GM12892 (cell line): ENCODE measurements at places on chromosomes 4 and X.

DNA sequence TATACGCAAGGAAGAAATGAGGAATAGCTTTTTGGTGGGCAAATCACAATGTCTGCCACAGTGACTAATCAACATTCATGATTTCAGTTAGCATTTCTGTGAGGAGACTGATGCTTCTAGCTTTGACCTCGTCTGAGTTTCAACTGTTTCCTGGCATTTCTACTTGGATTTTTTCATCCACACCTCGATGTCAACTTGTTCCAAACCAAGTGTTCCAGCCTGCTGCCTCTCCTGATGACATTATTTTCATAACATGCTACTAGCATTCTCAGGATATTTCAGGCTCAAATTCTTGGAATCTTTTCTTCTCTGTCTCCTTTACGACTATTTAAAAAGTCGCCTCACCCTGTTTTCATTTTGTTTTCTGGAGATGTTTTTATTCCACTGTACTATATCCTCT lies 90.3 kb upstream of the TEX13D start:
- no peak for DNase-seq

DNA sequence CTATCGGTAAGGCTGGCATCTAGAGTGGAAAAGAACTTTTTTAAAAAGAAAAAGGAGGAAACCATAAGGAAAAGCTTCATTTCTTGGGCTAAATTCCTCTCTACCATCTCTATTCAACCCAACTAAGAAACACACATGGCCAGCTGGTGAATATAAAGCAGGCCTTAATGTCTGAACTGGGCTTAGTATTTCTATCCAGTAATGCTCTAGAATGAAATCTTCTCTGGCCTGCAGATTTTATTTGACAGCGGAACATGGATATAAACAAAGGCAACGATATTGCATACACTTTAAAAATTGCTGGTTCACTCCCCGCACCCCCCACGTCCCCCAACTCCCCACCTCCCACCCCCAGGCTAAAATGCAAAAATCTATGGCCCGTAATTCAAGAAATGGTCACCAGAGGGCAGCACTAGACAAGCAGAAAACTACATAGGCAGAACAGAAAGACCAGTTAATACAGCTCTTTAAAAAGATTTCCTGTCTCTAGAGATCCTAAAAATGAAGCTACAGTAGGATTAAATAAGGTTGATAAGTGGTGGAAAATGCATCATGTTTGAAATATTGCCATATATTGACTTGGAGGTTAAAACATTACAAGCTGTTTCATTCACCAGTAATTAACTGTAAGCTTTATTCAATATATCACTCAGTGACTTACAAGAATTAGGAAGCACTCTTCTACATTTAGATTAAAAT lies 155.2 kb upstream of the GALNT7 start:
- no peak for DNase-seq

DNA sequence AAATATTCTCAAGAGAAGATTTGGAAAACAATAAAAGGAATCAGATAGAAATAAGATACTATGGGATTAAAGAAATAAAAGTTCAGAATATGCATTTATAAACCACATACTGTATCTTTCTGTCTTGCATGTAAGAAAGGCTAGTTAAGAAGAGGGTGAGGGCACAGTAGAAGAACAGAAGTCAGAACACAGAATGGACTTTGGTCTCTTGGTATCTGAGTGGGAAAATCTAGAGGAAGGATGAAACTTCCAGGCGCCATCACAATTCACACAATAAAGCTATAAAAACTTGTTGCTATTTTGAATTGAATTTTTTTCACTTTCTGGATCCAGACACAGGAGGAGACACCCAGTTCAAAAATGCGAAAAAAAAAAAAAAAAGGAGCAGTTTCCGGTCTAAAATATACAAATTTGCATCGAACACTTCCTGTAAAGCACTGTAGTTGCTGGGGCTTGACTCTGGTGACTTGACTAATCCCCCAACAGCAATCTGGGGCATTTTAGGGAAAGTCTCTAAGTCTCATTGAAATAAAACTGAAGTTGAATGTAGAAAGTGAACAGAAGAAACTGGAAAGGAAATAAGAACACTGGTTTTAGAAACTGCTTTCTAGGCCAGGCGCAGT lies 8.1 kb upstream of the NAAA start:
- no peak for DNase-seq

GRCh38 chr4:8914461-8915171 lies 43.0 kb upstream of the HMX1 start:
- peak; percentile 5 for DNase-seq

GRCh38 chr4:145860897-145861296 lies 77.7 kb downstream of the ZNF827 start:
- DNase-seq: no peak

DNA sequence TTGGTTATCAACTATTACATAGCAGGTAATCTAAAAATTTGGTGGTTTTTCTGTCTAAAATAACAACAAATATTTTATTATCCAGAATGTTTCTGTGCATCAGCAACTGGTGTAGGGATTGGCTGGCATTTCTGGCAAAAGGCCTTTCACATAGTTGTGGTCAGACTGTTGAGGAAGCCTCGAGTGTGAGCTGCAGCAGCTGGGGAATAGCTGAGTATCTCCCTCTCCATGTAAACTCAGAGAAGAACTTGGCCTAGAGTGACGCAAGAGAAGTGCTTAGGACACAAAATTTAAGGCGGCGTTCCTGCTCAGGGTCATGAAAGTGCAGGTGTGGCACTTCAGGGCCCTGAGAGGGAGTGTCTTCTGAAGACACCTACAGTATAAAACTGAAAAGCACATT lies 558.9 kb downstream of the SPOCK3 start:
- DNase-seq: no peak

GRCh38 chr4:108619372-108620100 lies 840 bp upstream of the RPL34 start:
- DNase-seq: no peak
